ENCODE measurements at places on chromosomes 16 and 17. TPM values are rescaled to one million over a fixed set of nuclear protein-coding genes. Genes with fewer than 3 reads are reported as not detected.

DNA sequence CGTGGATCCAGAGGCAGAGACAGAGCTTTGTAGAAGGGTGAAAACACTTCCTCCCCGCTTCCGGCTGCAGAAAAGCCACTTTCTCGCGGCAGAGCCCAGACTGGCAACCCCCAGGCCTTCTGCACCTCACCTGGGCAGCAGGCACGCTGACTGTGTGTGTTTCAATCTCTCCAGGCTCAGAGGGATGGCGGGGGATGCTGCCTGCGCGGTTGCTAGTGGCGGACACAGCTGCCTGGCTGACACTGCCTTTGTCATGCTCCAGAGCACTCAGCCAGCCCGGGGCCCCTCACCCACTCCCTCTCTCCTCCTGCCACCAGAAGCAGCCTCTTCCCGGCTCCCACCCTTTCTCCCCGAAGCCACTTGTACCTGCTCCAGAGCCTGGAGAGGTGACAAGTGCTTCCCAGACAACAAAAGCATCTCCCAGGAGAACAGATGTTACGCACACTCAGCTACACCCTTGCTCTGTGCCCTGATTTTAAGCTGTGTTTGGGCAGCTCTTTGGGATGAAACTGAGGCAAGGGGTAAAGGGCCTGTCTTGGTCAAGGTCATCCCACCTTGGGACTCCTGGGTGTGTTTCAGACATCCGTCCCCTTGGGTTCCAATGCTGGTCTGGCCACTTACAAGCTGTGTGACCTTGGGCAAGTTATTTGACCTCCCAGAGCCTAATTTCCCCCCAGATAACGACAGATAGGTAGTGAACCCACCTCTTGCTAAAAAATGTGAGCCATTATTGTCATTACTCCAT is 9.2 kb upstream of the GLIS2 start:
- H3K27ac ChIP-seq: peak overlapping the region; percentile 82
- H3K4me3 ChIP-seq: peak overlapping the region; percentile 95
- peaks cover 38% of the 10 kb centered on the region for H3K4me1 ChIP-seq
- DNase-seq: peak; percentile 57
- no peaks in the 10 kb centered on the region for H3K36me3 ChIP-seq
- no peaks in the 10 kb centered on the region for H3K27me3 ChIP-seq

GRCh38 chr17:61201211-61201610 is 198.4 kb upstream of the TBX2 start:
- H3K27ac ChIP-seq: no peak overlapping the region
- no peak for DNase-seq
- H3K36me3 ChIP-seq: no peaks in the 10 kb centered on the region
- H3K4me1 ChIP-seq: no peaks in the 10 kb centered on the region

- H3K36me3 ChIP-seq: no peaks in the 10 kb centered on the region
- H3K4me1 ChIP-seq: no peaks in the 10 kb centered on the region
- no peak overlapping the region for H3K4me3 ChIP-seq
- DNase-seq: no peak
Observed at GRCh38 chr17:69265873-69266272, 37.2 kb upstream of the ABCA10 start.

- peak overlapping the region; percentile 83 for H3K4me3 ChIP-seq
- H3K36me3 ChIP-seq: peaks cover 17% of the 10 kb centered on the region
- no peak for DNase-seq
- H3K27ac ChIP-seq: peak overlapping the region; percentile 95
- peaks cover 40% of the 10 kb centered on the region for H3K4me1 ChIP-seq
Observed at GRCh38 chr17:42608305-42609181, 631 bp downstream of the RETREG3 start.

- DNase-seq: no peak
- no peaks in the 10 kb centered on the region for H3K27me3 ChIP-seq
- H3K36me3 ChIP-seq: peaks cover 2% of the 10 kb centered on the region
- no peaks in the 10 kb centered on the region for H3K4me1 ChIP-seq
- H3K4me3 ChIP-seq: no peak overlapping the region
Observed at GRCh38 chr17:21239680-21240368, 13.4 kb downstream of the NATD1 start.

GRCh38 chr16:85258629-85259028 is 146.4 kb upstream of the CIBAR2 start:
- H3K27me3 ChIP-seq: no peaks in the 10 kb centered on the region
- H3K36me3 ChIP-seq: no peaks in the 10 kb centered on the region
- DNase-seq: no peak
- no peak overlapping the region for H3K4me3 ChIP-seq
- H3K27ac ChIP-seq: no peak overlapping the region
- peaks cover 48% of the 10 kb centered on the region for H3K4me1 ChIP-seq

DNA sequence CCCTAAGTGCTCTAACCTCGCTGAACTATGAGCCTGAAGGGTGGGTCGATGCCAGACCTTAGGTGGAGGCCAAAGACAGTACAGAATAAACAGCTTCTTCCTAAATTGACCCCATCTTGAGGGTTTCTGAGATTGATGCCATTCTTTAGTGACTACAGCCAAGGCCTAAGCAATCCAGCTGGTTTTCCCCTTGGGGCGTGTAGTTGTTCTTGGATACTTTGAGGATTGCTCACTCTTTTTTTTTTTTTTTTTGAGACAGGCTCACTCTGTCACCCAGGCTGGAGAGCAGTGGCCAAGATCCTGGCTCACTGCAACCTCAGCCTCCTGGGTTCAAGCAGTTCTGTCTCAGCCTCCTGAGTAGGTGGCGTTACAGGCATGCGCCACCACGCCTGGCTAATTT is 2.0 kb downstream of the OVCA2 start:
- H3K4me1 ChIP-seq: peaks cover 22% of the 10 kb centered on the region
- no peak for DNase-seq
- no peak overlapping the region for H3K27ac ChIP-seq
- H3K27me3 ChIP-seq: peaks cover 10% of the 10 kb centered on the region
- H3K36me3 ChIP-seq: peaks cover 18% of the 10 kb centered on the region

- H3K4me1 ChIP-seq: peaks cover 5% of the 10 kb centered on the region
- H3K36me3 ChIP-seq: no peaks in the 10 kb centered on the region
- no peak overlapping the region for H3K27ac ChIP-seq
- H3K27me3 ChIP-seq: no peaks in the 10 kb centered on the region
- no peak for DNase-seq
Observed at GRCh38 chr16:78137179-78137578, 37.7 kb downstream of the WWOX start.

- peaks cover 5% of the 10 kb centered on the region for H3K36me3 ChIP-seq
- H3K27ac ChIP-seq: no peak overlapping the region
- DNase-seq: no peak
- no peaks in the 10 kb centered on the region for H3K27me3 ChIP-seq
- peaks cover 26% of the 10 kb centered on the region for H3K4me1 ChIP-seq
Observed at GRCh38 chr16:87762071-87762571, 3.7 kb downstream of the KLHDC4 start.

DNA sequence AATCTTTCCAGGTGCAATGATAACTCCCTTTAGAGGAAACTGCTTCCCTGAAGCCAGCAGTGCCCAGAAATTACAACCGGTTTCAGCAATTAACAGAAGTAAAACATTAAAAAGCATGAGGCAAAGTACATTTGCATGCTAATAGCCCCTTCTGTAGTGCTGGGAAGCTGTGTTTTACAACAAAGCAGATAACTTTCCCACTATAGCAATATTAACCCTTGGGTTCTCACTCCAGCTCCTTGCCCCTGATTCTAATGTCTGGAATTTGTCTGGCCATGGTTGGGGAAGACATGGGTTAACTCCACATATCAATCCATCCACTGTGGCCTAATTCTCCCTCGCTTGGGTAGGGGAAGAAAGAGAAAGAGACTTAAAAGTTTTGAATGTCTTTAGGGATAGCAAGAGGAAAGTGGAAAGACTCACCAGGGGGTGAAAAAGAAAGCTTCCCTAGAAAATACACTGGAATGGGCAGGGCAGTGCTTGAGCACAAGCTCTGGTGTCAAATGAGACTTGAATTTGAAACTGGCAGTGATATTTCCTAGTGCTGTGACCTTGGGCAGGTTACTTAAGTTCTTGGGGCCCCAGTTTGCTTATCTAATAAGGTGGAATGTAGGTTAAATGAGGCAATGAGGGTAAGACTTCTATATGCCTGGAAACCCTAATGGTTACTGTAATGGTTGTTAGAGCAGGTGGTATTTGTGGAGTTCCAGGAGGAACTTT is 102.0 kb downstream of the SOX9 start:
- no peaks in the 10 kb centered on the region for H3K36me3 ChIP-seq
- no peak for DNase-seq
- H3K27me3 ChIP-seq: peaks cover 14% of the 10 kb centered on the region
- H3K4me3 ChIP-seq: no peak overlapping the region

DNA sequence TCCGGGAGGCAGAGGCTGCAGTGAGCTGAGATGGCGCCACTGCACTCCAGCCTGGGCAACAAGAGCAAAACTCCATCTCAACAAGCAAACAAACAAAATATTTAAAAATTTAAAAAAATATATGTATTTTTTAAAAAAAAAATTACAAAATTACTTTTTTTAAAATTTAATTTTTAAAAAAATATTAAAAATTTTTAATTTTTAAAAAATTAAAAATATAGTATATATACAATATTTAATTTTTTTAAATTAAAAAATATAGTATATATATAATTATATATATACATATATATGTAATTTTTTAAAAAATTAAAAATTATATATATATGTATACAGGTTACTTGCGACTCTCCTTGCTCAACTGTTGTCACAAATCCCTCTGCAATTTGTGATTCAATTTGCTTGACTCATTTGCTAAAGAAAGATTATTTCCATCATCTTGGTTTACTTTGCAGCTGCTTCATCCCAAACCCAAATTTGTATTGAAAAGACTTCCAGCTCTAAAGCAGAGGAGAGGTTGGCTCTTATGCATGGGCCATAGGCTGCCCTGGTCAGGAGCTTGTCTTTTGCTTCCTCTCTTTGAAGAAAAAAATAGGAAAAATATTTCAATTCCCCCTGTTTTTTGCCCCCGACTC is 247.4 kb upstream of the IRX3 start:
- H3K27ac ChIP-seq: no peak overlapping the region
- DNase-seq: no peak
- H3K27me3 ChIP-seq: no peaks in the 10 kb centered on the region
- no peaks in the 10 kb centered on the region for H3K4me1 ChIP-seq

DNA sequence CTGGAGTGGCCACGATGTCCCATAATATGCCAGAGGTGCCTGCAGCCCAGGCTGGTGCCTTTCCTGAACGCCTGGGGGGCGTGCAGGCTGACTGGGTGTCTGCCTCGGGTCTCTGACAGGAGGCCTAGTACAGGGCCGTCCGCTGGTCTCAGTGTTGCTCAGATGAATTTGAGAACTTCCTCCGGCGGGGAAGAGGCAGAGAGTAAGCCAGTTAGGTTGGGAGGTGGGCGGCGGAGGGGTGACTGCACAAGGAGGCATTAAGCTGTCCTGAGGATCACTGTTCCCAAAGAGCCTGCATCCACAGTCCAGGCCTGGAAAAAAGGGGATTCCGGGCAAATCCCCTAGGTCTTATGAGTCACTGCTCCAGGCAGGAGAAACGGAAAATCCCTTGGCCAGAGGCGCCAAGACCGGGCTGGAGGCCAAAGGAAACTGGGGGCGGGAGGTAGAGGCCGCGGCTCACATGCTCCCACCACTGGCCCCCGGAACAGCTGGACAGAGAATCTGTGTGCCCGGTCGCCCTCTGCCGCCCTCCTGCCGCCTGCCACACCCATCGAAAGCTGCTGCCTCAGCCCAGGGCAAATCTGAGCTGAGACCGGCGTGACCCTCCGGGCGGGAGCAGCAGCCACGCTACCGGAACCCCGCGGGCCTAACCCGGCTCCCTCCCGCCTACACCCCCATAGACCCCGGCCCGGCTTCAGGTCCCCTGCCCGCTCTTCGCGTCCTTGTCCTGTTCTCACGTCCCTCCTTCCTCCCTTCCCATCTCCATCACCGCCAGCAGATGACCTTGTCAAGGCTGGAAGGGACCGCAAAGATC is 1.2 kb downstream of the TRIM47 start:
- H3K4me3 ChIP-seq: peak overlapping the region; percentile 49
- H3K4me1 ChIP-seq: peaks cover 30% of the 10 kb centered on the region
- peaks cover 2% of the 10 kb centered on the region for H3K27me3 ChIP-seq
- H3K36me3 ChIP-seq: no peaks in the 10 kb centered on the region
- peak; percentile 51 for DNase-seq

DNA sequence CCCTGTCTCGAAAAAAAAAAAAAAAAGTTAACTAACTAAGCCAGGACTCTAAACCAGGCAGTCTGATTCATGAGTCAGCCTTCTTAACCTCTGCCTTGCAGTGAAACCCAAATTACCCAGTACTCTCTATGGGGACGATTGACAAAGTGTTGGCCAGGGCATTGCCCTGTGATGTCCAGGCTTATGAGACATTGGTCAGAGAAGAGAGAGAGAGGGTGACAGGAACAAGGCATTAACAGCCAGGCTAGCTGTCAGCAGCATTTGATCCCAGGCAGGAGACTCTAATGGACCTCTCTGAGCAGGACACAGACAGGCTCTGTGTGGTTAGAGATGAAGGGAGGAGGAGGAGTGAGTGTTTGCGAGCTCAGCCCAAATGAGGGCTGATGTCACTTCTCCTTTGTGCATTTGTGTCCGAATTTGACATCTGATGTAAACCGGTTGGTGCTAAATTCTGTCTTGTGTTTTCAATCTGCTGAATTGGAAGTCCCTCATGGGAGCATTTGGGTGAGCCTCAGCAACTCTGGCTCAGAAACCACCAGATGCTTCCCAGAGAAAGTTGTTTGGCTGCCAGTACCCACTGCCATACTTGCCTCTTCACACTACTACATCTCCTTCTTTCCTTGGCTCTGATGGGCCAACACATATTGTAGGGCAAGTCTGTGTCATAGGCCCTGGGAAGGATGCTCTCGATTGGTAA is 4.3 kb upstream of the MYL4 start:
- no peaks in the 10 kb centered on the region for H3K27me3 ChIP-seq
- H3K4me3 ChIP-seq: peak overlapping the region; percentile 56
- peak overlapping the region; percentile 96 for H3K27ac ChIP-seq
- H3K4me1 ChIP-seq: peaks cover 73% of the 10 kb centered on the region
- no peaks in the 10 kb centered on the region for H3K36me3 ChIP-seq

GRCh38 chr16:5314377-5314776 is 216.8 kb upstream of the EEF2KMT start:
- no peak for DNase-seq
- H3K36me3 ChIP-seq: no peaks in the 10 kb centered on the region
- H3K4me3 ChIP-seq: no peak overlapping the region
- no peaks in the 10 kb centered on the region for H3K27me3 ChIP-seq
- no peak overlapping the region for H3K27ac ChIP-seq

The MYO15B gene
- 460 TPM for total RNA-seq

The ZC3H7A gene
- 126 TPM for total RNA-seq

The CHRNE gene
- 0.99 TPM for total RNA-seq
